ENCODE measurements at places on chromosomes 7 and 10.

- no peak for DNase-seq
These were observed 68.2 kb upstream of the RPA3 start for GRCh38 chr7:7786595-7786994.

DNA sequence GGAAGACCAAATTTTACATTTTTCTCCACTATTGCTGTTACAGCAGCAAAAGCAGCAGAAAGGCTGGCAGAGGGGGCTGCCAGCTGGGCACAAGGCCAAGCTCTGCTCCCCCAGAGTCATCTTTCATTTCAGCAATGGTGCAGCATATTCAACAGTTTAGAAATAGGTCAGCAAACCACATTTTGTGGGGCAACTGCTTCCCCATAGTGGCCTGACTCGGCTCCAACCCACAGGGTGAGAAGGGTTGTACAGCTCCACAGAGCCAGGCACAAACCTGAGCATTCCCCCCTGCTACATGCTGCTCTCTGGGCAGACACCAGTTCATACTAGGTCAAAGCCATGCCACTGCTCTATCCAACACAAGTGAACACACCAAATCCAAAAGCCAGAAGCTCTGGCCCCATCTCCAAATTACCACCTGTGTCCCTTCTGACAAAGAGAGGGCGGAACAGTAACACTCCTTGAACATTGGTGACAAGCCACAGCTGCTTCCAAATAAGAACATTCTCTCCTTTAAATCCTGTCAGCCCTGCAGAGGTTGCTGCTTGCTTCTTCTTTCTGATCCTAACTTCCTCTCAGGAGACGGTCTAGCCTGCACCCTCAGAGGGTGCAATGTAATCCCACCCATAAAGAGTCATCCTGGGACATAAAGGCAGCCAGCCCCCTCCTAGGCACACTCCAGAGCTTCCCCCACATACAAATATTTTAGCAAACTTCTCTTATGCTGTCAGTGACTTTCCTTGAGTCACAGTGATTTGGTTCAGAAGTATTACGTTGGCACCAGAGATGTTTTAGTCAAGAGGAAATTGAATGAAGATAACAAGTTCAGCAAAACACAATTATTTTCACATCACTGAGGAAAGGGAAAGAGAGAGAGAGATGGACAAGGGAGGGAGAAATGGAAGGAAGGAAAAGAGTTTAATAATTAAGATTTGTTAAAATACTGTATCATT, 39.0 kb upstream of the SLIT1 start:
- no peak for DNase-seq

DNA sequence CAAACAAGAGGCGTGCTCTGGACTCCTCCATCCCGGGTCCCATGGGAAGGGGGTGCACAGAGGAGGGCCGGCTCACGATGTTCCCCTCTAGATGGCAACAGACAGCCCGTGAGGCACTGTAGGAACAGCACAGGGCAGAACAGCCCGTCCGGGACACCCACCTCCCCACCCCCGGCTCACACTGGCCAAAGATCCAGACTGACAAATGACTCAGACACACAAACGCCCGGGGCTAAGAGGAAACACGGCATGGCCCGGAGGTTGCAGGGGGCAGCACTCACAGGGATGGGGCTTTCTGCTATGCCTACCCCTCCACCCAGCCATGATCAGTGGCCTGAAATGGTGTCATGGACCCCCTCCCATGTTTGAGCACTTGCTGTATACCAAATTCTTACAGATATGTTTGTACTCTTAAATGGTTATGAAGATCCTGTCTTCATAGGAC, 4.9 kb upstream of the ELN start:
- DNase-seq: no peak

- DNase-seq: no peak
These were observed 49.4 kb downstream of the AKR1D1 start for GRCh38 chr7:138125598-138126111.

GRCh38 chr7:102064361-102065025, 222.2 kb upstream of the SH2B2 start:
- no peak for DNase-seq
